Muscle of arm (tissue), 14 donors: ENCODE measurements at places on chromosomes 5 and 9. TPM values are rescaled to one million over a fixed set of nuclear protein-coding genes. Genes with fewer than 3 reads are reported as not detected.

Gene PTTG1
- 39.5 TPM for polyA plus RNA-seq

Gene NUTM2F
- not detected for polyA plus RNA-seq

Gene EIF4EBP3
- not detected for polyA plus RNA-seq

Gene LMX1B
- 2.0 TPM for polyA plus RNA-seq

Gene GGTA1
- polyA plus RNA-seq = 21.5 TPM

Gene ENTPD8
- polyA plus RNA-seq = 0.24 TPM

DNA sequence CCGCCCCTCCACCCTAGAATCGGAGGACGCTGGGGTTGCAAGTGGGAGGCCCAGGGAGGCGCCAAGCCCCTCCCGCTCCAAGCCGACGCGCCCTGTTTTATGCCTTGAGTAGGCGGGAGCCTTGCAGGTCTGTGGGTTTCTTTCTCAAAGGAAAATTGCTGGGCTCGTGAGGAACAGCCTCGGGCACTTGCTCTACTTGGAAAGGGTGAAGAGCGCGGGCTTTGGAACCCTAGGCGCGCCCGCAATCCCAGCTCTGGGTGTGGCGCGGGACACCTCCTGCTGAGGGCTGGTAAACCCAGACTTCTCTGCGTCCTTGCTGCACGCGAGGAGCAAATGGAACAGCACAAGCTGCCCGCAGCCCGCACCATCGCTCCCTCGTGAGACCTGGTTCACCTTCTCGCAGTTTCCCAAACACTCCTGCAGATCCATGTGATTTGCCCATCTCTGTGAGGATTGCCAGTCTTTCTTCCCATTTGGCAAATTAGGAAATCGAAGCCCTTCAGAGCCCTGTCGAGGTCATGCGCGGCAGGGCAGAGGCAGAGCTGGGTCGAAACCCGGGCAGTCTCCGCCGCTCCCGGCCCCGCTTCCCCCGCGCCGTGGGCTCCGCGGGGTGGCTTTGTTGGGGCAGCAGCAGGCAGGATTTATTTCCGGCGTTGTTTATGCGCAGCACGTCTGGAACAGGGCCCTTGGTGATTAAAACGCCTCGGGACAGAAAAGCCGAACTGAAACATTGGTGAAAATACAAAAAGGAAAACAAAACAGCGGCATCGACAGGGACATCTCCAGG lies 98.4 kb upstream of the CPLX2 start:
- DNase-seq = no peak

GRCh38 chr5:17879276-17879675 lies 245.0 kb downstream of the TAF11L14 start:
- DNase-seq = no peak

DNA sequence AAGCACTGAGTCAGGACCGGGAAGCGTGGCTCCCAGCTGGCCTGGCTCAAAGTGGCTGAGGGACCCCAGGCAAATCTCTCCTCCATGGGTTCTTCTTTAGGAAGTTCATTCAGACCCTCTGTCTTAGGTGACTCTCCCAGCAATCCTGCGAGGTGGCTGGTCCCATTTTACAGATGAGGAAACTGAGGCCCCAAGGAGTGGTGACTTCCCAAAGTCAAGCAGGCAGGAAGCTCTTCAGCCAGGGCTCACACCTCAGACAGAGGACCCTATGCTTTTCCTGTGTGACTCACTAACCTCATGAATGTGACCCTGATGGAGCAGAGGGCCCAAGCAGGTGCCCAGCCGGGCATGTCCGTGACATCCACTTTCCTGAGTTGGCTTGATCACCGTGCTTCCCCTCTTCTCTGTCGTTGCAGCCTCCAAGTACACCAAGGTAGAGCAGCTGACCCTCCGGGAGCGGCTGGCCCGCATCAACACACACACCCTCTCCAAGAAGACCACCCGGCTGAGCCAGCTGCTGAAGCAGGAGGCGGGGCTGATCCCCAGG lies 36.5 kb downstream of the ARHGEF37 start:
- no peak for DNase-seq

- DNase-seq = no peak
Measured at GRCh38 chr5:51416149-51416548, 32.9 kb downstream of the ISL1 start.

DNA sequence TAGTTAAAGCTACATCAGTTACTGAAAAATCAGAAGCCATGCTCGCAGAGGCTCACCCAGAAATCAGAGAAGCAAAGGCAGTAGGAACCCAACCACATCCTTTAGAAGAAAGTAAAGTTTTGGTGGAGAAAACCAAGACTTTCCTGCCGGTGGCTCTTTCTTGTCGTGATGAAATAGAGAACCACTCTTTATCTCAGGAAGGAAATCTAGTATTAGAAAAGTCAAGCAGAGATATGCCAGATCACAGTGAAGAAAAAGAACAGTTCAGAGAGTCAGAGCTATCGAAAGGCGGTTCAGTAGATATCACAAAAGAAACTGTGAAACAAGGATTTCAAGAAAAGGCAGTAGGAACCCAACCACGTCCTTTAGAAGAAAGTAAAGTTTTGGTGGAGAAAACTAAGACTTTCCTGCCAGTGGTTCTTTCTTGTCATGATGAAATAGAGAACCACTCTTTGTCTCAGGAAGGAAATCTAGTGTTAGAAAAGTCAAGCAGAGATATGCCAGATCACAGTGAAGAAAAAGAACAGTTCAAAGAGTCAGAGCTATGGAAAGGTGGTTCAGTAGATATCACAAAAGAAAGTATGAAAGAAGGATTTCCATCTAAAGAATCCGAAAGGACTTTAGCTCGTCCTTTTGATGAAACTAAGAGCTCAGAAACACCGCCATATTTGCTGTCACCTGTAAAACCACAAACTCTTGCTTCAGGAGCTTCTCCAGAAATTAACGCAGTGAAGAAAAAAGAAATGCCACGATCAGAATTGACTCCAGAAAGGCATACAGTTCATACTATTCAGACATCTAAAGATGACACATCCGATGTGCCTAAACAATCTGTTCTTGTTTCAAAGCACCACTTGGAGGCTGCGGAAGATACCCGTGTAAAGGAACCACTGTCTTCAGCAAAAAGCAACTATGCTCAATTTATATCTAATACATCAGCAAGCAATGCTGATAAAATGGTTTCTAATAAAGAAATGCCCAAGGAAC lies 47.2 kb downstream of the CMYA5 start:
- no peak for DNase-seq

DNA sequence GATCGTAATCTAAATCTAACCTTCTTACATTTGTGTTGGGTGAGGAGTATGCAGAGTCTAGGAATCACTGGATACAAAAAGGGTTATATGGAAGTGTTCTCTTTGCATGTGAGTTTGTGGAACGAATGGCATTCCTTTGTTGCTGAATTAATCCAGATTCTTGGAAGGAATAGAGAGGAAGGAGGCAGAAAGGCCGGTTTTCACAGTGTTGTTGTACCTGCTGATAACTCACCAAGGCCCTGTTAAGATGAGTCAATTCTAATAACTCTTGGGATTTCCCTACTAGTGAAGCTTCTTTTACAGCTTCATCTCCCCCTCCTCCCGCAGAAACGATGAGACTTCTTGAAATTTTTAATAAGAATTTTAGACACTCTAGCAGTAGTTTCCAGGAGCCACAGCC lies 84.0 kb downstream of the ZSWIM6 start:
- DNase-seq = no peak

- DNase-seq = no peak
Measured at GRCh38 chr5:96753848-96754247, 53.9 kb downstream of the ERAP1 start.

GRCh38 chr5:140498591-140498990 lies 48.9 kb upstream of the EIF4EBP3 start:
- DNase-seq = no peak

GRCh38 chr9:116585896-116586295 lies 101.2 kb upstream of the TRIM32 start:
- DNase-seq = no peak

- DNase-seq = no peak
Measured at GRCh38 chr5:59592101-59592500, 301.4 kb downstream of the PDE4D start.
